ENCODE measurements at places on chromosomes 3 and 15.

- DNase-seq: no peak
Measured at GRCh38 chr3:164233951-164234350, 844.3 kb downstream of the SI start.

- DNase-seq: no peak
Measured at GRCh38 chr3:106423321-106424225, 554.8 kb upstream of the CBLB start.

DNA sequence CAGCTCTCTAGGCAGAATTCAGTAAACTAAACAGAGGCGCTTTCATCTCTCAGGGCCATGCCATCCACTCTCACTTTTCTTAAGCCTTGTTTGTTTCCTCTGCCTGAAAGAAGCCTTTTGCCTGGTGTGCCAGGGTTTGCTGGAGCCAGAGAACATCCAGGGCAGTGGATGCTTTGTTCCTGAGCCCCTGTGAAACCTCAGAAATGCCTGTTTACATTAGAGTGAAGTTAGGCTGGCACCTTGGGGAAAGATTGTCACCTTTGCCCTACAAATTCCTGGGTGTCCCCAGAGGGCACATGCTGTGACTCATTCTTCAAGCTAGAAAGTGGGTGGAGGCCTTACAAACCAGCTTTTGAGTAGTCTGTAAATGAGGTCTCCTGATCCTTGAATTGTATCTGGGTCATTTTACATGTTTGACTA, 10.7 kb upstream of the TRAK1 start:
- no peak for DNase-seq

DNA sequence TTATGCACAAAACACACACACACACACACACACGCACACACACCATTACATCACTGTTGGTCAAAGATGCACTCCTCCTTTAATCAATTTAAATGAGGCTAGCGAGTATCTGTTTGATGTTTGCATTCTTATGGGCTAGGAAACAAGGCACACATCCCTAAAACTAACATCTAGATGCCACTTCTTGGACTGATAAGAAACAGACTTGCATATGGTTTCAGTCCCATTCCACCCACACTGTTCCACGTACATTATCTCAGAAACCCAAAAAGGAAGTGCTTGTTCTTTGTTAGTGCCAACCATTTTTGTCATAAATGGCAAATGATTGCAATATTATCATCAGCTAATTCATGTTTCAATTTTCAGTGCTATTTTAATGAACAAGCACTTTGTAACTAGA, 69.5 kb downstream of the CCR1 start:
- DNase-seq: no peak

DNA sequence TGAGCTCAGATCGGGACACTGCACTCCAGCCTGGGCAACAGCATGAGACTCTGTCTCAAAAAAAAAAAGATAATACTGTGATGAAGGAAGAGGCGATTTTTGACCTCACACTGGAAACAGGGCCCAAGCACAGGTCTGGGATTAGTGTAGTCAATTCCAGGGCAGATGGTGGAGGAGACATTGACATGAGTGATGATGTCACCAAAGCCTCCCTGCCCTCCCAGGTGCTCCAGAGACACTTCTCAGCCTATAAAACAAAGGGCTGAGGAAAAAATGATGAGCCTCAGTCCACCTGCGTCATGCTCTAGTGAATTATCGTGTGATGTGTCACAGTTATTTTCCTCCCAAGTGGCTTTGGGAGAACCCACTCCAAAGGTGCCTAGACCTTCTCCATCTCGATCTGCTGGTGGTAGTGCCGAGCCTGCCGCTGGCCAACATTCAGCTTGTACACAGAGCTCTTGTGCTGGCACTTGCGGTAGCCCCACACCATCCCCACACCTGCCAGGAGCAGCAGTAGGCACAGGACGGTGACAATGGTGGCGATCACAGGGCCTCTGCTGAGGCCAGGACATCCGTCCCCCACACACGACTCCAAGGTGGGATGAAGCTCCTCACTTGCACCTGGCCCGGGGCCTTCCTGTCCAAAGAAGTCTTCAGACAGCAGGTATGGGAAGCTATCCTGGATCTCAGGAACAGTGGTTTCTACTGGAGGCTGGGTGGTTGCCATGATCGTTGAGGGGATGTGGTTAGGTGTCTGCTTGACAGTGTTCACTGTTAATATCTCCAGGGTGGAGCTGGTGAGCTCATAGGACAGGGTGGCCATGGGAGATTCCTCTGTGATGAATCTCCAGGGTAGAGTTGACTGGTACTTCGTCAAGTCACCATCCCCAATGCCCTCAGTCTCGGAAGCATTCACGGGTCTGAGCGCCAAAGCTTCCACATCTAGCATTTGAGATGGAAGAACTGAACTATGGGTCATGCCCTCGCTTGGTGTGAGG, 38.8 kb downstream of the CRTAP start:
- no peak for DNase-seq

DNA sequence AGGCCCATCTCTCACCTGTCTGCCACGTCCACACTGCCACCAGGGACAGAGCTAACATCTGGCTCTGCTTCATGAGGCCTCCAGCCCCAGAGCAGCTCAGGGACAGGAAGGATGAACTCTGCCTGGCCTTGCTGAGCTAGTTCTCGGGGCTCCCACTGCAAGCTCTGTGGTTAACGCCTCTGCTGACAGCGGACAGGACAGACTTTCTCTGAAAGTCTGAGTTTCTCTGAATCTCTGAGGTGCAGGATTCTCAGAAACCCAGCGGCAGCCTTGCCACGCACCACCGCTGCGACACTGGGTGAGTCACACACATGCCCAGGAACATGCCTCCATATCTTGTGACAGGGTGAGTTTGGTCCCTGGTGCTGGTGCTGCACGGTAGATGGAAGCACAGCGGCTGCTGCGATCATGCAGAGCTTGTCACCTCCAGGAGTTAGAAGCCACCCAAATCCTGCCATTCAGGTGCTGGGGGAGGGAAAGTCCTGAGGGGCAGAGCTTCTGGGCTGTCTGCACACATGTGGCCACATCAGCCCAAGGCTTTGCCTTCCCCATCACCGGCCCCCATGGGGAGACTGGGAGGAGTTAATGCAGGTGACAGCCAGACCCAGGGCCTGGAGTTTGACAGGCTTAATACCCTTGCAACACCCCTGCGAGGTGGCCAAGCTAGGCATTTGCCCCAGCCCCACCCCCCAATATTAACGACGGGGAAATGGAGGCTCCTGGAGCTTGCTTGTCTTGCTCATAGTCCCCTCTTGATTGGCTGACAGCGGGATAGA, 267.0 kb downstream of the PLCL2 start:
- no peak for DNase-seq

- DNase-seq: no peak
Measured at GRCh38 chr15:81926981-81927380, 118.8 kb downstream of the MEX3B start.

GRCh38 chr3:171796625-171797264, 13.5 kb downstream of the PLD1 start:
- DNase-seq: no peak

GRCh38 chr3:8656240-8656639, 11.6 kb upstream of the SSUH2 start:
- no peak for DNase-seq

DNA sequence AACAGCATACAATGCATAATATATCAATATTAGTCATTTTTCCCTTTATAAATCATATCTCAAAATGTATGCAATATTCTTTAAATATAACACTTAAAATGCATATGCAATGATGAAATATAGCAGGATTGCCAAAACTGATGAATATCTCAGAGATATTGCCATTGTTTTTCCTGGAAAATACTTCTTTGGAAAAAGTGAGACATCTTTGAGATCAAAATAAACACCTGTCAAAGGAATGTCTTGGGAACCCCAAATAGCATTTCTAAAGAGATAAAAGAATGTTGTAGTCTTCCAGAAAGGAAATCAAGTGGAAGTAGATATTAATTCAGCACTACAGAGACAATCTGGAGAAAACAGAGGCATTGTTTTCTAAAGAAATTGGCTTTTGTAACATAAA, 457.8 kb upstream of the UBE2E2 start:
- no peak for DNase-seq

GRCh38 chr3:100562224-100562857, 47.1 kb upstream of the ADGRG7 start:
- no peak for DNase-seq

DNA sequence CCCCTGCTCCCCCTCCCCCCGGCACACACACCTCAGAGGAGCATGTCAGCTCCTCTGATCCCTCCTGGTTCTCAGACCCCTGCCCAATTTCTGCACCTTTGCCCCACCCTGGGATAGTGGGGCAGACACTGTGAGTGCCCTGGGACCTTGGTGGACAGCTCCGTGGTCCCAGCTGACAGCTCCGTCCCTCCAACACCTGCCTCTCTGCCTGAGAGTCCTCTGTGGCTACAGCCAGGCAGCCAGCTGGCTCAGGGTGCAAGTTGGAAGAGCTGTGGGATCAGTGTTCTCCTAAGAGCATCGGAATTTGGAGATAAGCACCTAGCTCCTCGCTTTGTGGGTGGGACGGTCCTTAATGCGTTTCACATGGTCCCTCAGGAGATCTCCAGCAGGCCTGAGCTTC, 43.7 kb upstream of the PGPEP1L start:
- DNase-seq: no peak

- DNase-seq: no peak
Measured at GRCh38 chr15:44102675-44103254, 92.3 kb downstream of the FRMD5 start.

GRCh38 chr3:49199900-49200281, 28.5 kb downstream of the KLHDC8B start:
- DNase-seq: no peak

GRCh38 chr3:140570602-140571001, 107.3 kb upstream of the TRIM42 start:
- DNase-seq: no peak

GRCh38 chr3:169150920-169151319, 512.6 kb downstream of the MECOM start:
- no peak for DNase-seq

GRCh38 chr15:33722005-33722672, 246.2 kb upstream of the CHRM5 start:
- DNase-seq: no peak

GRCh38 chr3:139778682-139779233, 101.0 kb upstream of the NMNAT3 start:
- DNase-seq: no peak

GRCh38 chr15:34905047-34905446, 64.5 kb downstream of the AQR start:
- DNase-seq: no peak

DNA sequence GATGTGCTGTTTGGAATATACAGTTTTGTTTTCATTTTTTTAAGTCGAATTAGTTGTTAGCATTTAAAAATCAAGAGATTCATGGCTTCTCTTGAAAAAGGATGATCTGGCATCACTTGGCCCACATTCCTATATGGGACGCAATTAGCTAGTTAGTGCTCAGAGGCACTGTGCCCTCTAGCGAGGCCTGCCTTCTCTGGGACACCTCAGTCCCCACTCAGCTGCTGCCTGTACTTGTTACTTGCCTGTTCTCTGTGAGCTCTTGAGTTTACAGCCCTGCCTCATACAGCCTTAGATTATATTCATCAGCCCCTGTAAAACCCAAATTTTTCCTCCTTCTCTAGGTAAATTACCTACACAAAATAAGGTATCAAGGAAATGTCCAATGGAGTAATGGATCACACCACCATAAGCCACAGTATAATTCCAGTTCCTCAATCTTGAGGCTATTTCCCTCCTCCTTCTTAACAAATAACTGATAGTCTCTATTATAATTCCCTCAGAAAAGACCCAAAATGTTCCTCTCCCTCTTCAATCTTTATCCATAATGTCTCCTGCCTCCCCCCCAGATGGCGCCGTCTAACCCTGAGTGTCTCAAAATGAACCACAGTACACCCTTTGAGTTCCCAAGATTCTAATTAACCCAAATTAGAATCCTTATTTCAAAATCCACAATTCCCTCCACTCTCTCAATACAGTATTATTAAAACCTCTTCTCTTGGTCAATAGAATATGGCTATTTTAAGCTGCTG, 2.7 kb downstream of the ZMAT3 start:
- DNase-seq: no peak

DNA sequence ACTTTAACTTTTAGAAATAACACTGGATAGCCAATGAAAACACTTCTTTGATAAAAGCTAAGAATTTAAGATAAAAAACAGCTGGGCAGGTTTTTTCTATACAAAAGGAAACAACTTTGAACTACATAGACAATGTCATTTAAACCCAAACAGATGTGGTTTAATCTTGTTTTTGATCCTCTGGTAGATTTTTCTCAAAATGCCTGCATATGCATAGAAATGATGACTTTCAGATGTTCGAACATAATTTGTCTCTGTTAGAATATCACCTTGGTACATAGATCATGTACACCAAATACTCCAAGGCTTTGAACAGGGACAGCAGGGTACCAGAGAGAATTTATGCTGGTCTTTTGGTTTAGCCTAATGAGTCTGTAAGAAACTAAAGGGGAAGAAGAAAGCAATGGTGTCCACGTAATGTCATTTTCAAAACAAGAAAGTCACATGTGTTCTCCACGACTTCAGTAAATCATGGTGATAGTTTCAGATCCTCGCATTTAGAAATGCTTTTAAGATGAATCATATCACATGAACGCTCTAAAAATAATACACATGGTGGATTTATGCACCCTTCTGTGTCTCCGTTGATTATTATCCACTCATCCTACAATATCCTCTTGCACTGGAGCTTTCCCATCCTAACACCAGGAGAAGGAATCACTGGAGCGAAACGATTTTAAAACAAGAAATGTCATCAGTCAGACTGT, 160.1 kb upstream of the PDZRN3 start:
- no peak for DNase-seq

DNA sequence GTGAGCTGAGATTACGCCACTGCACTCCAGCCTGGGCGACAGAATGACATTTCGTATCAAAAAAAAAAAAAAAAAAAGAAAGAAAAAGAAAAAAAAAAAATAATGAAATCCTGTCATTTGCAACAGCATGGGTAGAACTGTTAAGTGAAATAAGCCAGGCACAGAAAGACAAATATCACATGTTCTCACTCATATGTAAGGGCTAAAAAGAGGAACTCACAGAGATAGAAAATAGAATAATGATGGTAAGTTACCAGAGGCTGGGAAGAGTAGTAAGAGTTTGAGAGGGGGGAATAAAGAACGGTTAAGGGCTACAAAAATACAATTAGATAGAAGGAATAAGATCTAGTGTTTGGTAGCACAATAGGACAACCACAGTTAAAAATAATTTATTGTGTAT, 19.7 kb downstream of the DENND6A start:
- no peak for DNase-seq

DNA sequence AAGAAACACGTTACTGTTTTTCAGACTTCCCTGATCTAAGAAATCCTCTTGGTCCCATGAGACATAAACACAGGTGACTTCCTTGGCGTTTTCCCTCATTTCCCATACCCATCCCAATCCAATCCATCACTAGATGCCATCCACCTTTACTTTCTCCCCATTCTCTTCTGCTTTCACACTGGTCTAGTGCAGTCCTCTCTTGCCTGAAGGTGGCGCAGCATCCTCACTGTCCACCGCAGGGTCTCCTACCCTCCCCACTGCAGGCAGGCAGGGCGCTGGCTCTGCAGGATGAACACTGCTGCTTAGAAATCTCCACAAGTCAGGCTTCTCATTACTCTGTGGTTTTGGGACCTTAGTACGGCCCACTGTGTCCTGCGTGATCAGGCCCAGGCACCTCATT, 58.2 kb downstream of the RAB7A start:
- no peak for DNase-seq

- DNase-seq: no peak
Measured at GRCh38 chr3:159607856-159608255, 380.8 kb upstream of the IL12A start.

Data from renal cortex interstitium (tissue), 15 donors.